ENCODE measurements at places on chromosomes 2 and 18. TPM values are rescaled to one million over a fixed set of nuclear protein-coding genes. Genes with fewer than 3 reads are reported as not detected.
A peak's percentile ranks its signal among the peaks of the same experiment; 100 is the strongest.

The PER2 gene
- total RNA-seq, result 9.9 TPM

The UGT1A10 gene
- not detected for total RNA-seq

The CPS1 gene
- total RNA-seq, result 5.1 TPM

The SLC4A5 gene
- total RNA-seq, result 1.2 TPM

DNA sequence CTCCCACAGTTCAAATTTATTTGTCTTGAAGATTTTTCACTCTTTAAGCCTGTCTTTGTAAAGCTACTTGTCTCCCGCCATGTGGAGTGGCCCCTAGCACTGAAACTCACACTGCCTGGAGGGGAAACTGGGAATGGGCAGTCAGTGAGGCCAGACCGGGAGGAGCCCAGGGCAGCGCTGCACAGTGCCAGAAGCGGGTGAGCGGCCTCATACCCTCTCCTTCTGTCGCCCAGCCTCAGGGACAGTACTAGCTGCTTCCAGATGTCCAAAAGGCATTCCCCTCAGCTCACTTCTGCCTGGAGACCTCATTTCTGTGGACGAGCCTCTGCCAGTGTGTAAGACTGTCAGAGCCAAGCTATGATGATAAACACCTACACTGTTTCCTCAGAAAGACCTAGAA is 79.9 kb downstream of the SEPTIN10 start:
- no peaks in the 10 kb centered on the region for H3K27me3 ChIP-seq
- H3K4me3 ChIP-seq, result no peak overlapping the region
- H3K36me3 ChIP-seq, result no peaks in the 10 kb centered on the region
- H3K4me1 ChIP-seq, result no peaks in the 10 kb centered on the region
- no peak for DNase-seq

GRCh38 chr2:19036091-19036490 is 322.3 kb downstream of the OSR1 start:
- no peaks in the 10 kb centered on the region for H3K36me3 ChIP-seq
- no peak for DNase-seq
- H3K27ac ChIP-seq, result no peak overlapping the region
- H3K4me3 ChIP-seq, result no peak overlapping the region
- no peaks in the 10 kb centered on the region for H3K27me3 ChIP-seq

DNA sequence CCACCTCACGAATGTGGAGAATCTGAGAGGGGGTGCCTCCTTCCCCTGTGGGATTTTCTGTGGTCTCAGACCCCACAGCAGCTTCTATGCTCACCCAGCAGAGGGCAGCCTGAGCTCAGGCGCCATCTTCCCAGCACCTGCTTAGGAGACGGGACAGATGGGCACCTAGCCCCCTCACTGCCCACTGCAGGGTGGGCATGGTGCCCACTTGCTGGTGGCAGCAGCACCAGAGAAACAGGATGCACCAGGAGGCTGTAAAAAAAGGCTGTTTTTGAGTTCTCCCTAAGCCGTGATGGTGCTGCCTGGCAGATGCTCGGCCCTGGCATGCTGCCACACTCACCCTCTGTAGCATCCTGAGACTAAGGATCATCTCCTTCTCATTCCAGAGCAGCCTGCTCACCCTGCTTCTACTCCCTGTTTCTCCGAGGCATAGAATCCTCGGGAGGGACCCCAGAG is 19.1 kb upstream of the SLC20A1 start:
- H3K27me3 ChIP-seq, result no peaks in the 10 kb centered on the region
- H3K4me1 ChIP-seq, result peaks cover 21% of the 10 kb centered on the region
- peak overlapping the region; percentile 62 for H3K27ac ChIP-seq
- DNase-seq, result peak; percentile 73

DNA sequence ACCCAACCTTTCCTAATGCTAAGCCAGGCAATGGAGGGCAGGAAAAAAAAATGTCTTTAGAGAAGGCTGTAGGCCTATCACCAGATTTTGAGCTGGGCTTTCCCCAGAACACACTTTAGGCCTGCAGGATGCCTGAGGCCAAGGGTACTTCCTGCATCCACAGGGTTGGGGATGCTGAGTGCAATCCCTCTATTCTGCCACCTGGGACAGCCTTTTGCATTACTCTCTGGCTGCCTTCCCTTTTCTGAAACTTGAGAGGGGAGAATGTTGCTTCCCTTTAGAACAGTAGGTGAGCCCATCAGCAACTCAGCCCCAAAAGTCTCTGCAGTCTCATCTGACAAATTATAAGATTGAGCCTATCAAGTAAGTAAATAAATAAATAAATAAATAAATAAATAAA is 195.2 kb downstream of the SLC8A1 start:
- no peaks in the 10 kb centered on the region for H3K36me3 ChIP-seq
- H3K4me1 ChIP-seq, result no peaks in the 10 kb centered on the region
- no peak overlapping the region for H3K4me3 ChIP-seq
- H3K27ac ChIP-seq, result no peak overlapping the region

DNA sequence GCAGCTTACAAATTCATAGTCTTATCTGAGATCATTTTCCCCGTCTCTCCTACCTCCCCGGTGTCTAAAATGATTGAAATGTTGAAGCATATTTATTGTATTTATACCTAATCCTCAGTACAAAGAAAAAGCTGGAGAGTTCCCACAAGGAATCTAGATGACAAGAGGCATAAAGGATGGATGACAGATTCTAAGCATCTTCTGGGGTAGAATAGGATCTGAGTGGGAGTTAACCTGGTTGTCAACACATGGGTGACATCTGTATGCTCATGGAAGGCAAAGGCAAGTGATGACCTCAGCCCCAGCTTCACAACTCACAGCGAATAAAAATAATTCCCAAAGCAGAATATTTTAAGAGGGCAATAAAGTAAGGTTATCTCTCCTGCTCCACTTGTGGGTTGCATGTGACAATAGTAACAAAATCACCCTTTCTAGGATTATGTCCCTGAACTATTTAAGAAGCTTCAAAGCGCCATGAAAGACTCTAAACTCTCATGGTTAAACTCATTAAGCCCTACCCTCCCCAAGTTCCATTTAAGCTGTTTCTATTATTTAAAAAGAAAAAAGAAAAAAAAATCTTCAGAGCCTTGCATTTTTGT is 32.2 kb downstream of the SGPP2 start:
- H3K4me3 ChIP-seq, result no peak overlapping the region
- H3K36me3 ChIP-seq, result no peaks in the 10 kb centered on the region
- no peaks in the 10 kb centered on the region for H3K27me3 ChIP-seq
- DNase-seq, result no peak
- no peaks in the 10 kb centered on the region for H3K4me1 ChIP-seq

DNA sequence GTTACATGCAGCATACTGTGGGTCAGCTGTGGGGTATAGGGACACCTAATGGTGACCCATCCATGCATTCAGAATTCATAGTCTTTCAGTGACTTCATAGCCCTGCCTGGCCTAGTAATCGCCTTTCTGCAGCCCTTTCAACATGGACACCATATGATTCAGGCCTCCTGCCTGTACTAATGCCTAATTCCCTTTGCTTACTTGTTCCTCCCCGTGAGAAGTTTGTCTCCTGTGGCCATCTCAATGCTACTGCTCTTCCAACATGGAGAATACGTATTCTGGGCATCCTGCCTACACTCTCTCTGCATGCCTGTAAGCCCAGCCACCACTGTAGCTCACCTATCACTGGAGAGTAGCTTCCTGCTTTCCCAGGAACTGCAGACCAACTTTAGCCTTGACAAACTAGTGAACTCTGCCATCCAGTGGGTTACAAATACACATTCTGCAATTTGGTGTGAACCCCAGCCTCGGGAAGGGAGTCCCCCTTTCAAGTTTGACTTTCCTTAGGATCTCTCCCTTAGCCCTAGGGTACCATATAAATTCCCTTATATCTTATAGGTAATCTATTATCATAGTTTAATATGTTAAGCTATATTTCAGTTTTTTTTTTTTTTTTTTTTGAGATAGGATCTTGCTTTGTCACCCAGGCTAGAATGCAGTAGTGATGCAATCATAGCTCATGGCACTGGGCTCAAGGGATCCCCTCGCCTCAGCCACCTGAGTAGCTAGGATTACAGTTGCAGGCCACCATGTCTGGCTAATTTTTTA is 22.3 kb downstream of the M1AP start:
- no peak overlapping the region for H3K27ac ChIP-seq
- H3K36me3 ChIP-seq, result no peaks in the 10 kb centered on the region
- no peak for DNase-seq
- H3K4me1 ChIP-seq, result no peaks in the 10 kb centered on the region
- no peak overlapping the region for H3K4me3 ChIP-seq

DNA sequence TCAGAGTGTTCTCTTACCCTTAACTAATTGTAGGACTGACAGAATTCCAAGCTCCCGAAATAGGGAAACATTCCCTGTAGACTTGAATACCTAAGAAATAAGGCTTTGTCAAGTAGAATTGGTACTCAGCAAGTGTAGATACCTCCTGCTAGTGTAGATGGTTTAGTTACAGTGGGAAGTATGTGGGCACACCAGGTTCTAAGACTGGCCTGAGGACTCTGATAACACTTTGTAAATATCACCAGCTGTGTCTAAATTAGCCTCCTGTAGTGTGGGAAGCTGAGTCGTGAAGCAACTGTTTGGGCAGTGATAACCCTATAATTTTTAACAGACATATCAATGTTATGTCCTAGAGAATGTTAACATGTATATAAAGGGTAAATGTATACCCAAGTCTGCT is 304.5 kb downstream of the SLC8A1 start:
- no peaks in the 10 kb centered on the region for H3K36me3 ChIP-seq
- H3K4me1 ChIP-seq, result no peaks in the 10 kb centered on the region
- H3K27ac ChIP-seq, result no peak overlapping the region
- H3K27me3 ChIP-seq, result no peaks in the 10 kb centered on the region

DNA sequence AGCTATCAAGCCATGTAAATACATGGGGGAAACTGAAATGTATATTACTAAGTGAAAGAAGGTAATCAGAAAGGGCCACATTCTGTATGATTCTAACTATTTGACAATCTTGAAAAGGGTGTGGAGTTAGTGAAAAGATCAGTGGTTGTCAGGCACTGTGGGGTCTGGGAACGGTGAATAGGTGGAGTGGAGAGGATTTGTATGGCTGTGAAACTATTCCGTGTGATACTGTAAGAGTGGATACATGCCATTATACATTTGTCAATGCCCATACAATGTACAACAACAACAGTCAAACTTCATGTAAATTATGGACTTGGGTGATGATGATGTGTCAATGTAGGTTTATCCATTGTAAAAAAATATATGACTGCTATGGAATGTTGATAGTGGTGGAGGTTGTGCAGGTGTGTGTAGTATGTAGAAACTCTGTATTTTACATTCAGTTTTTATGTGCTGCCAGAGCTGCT is 1116.2 kb downstream of the SUCLG1 start:
- no peak overlapping the region for H3K4me3 ChIP-seq
- no peaks in the 10 kb centered on the region for H3K36me3 ChIP-seq
- no peak for DNase-seq
- no peak overlapping the region for H3K27ac ChIP-seq
- no peaks in the 10 kb centered on the region for H3K27me3 ChIP-seq

- no peaks in the 10 kb centered on the region for H3K27me3 ChIP-seq
- peak overlapping the region; percentile 44 for H3K27ac ChIP-seq
- DNase-seq, result no peak
- peaks cover 3% of the 10 kb centered on the region for H3K36me3 ChIP-seq
- no peak overlapping the region for H3K4me3 ChIP-seq
These were observed 38.7 kb downstream of the RALBP1 start for GRCh38 chr18:9513971-9514512.

DNA sequence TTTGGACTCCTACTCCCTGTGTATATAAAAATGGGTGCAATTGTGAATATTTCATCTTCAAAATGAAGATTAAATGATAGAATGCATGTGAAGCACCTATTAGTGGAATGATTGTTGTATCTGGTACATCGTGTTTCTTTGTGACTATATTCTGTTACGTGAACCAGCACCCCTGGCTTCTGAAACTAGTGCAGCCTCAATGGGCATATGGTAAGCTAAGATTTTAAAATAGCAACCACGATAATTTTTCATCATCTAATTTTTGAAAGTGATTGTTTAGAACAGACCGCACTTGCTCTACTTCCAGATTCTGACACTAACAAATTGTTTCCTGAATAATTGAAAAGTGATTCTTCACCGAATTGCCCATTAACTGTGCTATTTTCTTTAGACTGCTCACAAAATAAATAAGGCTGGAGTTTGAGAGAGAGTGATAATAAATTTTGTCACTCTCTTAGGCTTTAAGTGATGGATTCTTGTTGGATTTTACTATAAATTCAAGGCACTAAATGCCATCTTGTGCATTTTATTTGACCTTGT is 806.1 kb upstream of the LRATD1 start:
- no peak for DNase-seq
- H3K4me3 ChIP-seq, result no peak overlapping the region
- no peaks in the 10 kb centered on the region for H3K4me1 ChIP-seq
- no peak overlapping the region for H3K27ac ChIP-seq

DNA sequence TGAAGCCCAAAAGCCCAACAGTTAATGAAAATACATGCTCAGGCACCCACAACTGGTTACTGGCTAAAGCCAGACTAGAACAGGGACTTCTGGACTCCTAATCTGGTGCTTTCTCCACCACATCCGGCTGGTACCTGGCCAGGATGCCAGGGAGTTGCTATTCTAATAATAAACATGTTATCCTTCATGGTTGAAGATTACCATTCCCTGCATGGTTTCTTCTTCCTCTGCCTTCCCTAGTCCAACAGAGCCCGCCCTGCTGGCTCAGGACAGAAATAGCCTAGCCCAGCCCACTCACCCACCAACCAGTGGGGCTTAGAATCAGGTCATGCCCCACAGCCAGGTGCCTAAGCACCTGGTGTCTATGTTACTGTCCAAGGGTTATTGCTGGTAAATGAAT is 184.2 kb downstream of the TMEM247 start:
- H3K36me3 ChIP-seq, result no peaks in the 10 kb centered on the region
- no peak overlapping the region for H3K27ac ChIP-seq
- H3K4me1 ChIP-seq, result no peaks in the 10 kb centered on the region
- no peak for DNase-seq

DNA sequence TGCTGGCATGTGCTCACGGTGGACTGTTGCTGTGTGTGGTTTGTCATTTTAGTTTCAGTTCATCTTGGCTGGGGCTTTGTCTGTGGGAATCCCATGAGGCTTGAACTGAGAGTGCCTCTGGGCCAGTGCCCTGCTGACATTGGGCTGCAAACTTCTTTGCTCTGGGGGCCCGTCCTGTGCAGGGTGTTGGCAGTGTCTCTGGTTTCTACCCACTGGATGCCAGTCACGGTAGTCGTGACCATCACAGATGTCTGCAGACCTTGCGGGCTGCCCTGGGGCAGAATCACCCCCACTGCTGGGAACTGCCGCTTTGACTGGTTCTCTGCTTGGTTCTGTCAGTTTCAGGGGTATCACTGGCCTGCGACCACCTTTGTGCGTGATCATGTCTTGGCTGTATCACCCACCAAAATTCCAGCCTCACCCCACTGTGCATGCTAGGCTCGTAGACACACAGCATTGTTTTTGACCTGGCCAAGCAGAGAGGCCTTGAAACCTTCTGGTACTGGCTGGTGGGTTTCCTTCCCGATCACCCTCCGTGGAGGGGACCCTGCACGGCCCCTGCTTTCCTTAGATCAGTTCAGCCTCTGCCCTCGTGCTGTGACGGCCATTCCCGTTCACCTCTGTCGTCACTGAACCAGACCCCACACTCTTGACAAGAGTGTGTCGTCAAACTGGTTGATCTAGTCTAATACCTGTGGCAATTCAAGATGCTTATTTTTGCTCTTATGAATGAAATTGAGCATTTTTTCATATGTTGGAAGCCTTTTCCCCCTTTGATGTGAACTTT is 57.6 kb downstream of the KCNG2 start:
- H3K27ac ChIP-seq, result no peak overlapping the region
- DNase-seq, result no peak
- peaks cover 5% of the 10 kb centered on the region for H3K27me3 ChIP-seq
- no peaks in the 10 kb centered on the region for H3K36me3 ChIP-seq

GRCh38 chr2:101265893-101266499 is 13.3 kb downstream of the CNOT11 start:
- no peaks in the 10 kb centered on the region for H3K4me1 ChIP-seq
- no peak for DNase-seq
- H3K4me3 ChIP-seq, result no peak overlapping the region
- H3K27me3 ChIP-seq, result no peaks in the 10 kb centered on the region
